ENCODE measurements at places on chromosomes 2 and 18. TPM values are rescaled to one million over a fixed set of nuclear protein-coding genes. Genes with fewer than 3 reads are reported as not detected.

NEU4 gene
- polyA plus RNA-seq = not detected

MC4R gene
- 0.03 TPM for polyA plus RNA-seq

ARHGAP15 gene
- 0.21 TPM for polyA plus RNA-seq

PDE11A gene
- polyA plus RNA-seq = 0.01 TPM

SOX11 gene
- not detected for polyA plus RNA-seq

DTYMK gene
- 31.6 TPM for polyA plus RNA-seq

DLX1 gene
- polyA plus RNA-seq = 0.68 TPM

DNA sequence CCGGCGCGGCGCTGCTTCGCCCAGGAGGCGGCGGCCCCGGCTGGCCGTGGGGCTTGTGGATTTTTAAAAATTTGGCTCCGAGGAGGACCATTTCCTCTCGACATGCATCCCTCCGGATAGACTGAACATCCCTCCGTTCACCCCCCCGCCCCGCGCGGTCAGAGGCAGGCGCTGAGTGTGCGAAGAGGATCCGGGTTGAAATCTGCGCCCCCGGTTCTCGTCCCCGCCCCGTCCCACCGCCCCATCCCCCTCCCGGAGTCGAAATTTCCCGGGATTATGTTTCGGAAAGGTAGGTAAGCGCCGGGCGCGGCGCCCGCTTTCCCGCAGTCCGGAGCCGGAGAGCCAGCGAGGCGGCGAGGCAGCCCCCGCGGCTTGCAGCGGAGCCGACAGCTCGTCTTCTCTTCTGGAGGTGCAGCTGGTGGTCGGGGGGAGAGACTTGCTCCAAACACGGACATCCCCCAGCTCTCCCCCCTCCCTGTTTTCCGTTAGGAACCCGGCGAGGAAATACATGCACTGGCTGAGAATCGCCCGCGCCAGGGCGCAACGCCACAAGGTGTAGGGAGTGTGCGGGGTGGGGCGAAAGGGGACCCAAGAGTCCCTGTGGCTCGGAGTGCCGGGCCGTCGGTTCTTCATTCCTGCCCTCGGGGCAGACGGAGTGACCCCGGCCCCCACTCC, at the start of gene PRKCE:
Gene PRKCE, plus strand, starts transcription at position 261 of the 675 bp plus-strand sequence.
- DNase-seq = no peak

DNA sequence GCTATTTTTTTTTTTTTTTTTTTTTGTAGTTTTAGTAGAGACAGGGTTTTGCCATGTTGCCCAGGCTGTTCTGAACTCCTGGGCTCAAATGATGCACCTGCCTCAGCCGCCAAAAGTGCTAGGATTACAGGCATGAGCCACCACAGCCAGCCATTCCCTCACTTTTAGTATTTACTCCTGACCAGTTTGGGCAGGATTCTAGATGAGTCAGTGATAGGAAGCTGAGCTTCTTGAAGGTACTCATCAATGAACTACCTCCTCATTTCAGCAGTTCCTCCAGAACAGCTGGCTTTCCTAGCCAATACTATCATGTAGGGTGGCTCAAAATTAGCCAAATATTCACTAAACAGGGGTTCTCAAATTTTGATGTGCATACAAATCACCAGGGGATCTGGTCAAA, 57.2 kb downstream of the CYBRD1 start:
- DNase-seq = no peak

DNA sequence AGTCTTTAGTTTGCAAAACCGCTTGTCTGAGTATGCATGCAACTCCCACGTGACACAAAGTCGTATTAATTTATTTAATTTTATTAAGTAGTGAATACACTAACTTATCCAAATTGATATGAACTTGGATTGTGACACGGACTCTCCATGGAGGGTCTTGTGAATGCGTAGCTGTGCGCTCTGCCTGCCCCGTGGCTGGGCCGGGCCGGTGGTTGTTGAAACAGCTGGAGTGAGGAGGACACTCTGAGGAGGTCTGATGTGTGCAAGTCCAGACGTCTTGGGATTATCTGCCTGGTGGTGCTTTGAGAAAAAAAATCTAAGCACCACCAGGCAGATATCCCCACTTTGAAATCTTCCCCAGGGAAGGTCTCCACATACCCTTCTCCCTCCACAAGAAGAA, 41.0 kb upstream of the RBM44 start:
- DNase-seq = no peak

- DNase-seq = no peak
These were observed 6.5 kb upstream of the ACTG2 start for GRCh38 chr2:73886357-73886756.

DNA sequence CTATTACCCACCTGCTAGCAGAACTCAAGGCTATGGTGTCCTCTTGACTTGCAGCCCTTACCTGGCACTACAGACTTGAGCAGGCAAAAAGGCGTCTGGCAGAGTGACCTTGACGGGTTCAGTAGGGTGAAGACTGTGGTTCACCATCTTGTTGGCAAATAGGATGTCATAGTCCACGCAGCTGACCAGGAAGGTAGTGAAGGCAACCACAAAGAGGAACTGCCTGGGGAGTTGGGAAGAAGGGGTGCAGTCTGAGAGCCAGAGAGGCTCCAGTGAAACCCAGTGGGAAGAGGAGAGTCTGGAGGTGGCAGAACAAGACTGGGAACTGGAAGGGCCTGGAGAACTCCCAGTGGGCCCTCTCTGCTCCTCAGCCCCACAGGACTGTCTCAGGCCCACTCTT, 4.1 kb downstream of the ATG9A start:
- DNase-seq = no peak

DNA sequence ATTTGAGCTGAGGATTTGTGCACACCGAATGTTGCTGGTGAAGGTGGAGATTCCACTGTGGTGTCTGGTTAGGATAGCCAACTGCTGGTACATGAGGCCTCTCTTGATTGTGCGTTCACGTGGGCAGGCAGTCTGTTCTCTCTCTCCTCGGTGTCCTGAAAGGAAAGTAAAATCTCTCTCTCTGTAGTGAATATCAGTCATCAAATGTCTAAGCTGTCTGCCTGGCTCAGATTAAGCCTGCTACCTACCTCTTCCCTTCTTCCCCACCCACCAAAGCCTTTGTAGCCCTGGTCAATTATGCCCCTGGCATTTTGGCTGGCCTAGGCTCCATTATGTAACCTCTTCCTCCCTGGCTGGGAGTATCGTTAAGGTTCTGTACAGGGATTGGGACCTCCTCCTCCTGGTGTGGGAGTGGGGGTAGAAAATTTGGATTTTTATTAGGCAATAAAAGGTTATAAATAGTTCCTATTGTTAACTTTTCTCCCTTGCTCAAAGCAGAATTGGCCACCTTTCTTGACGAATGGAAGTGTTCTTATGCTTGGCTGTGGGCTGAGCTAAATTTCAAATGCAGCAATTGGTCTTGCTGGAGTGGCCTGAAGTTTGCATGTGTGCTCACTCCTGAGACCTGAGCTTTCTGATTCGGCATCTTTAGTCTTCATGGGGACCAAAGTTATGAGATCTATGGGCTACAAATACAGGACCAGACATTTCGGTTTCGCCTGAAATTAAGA, 148.8 kb downstream of the WDSUB1 start:
- no peak for DNase-seq

DNA sequence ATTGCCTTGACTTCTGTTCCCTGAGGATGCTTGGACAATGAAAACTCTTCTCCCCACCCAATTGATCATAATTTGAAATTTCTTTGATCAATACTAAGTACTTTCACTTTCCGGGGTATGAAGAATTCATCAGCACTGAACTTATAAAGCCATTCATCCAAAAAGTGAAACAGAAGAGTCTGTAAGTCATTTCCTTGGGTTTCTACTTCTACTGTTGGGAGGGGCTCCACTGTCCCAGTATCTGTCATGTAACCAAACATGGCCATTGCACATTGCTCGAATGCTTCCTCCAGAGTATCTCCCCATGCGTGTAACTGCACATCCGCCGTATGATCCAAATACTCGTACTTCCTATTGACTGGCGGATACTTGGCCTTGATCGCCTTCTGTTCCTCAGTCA, 30.3 kb downstream of the NCL start:
- no peak for DNase-seq

DNA sequence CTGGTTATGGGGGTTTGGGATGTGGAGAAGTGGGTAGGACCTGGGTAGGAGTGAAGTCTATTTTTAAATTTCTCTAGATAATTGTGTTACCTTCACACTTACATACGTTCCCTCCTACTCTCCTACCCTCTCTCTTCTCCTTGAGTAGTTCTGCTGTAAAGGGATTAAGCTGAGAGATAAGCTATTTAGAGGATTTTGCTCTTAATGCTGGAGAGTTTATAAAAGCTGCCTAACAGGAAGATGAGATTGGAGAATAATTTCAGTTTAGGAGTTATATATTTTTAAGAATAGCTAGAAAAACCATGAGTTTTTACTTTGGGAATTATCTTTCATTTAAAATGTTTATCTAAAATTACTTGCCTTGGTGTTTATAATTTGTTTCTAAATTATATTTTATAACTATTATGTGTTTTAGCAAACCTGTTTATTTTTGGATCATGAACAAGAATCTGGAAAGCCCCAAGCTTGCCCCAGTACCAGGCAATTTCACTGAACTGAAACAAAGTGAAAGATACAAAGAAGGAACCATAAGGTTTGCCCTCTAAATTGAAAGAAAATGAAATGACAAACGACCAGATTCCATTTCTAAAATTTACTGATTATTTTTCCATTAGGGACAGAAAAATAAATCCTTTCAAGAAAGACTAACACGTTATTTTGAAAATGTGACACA, 101.5 kb downstream of the ZNF532 start:
- no peak for DNase-seq

- DNase-seq = no peak
These were observed 2786.5 kb downstream of the RPIA start for GRCh38 chr2:91477731-91478672.

DNA sequence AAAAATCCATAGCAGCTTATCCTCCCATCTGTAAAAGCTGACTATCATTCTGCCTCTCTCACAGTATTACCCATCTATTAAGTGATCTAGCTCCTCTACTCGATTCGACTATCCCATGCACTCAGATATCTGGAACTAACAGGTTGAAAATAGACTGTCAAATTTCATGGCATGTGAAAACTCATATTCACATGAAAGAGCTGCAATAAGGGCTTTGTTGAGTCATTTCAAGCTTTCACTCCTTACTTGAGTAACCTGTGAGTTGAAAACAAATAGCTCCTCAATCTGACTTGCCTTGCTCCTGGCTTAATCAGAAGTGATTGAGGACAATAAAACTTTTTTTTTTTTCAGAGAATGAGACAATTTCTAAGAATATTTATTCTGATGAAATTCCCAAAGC, 192.4 kb upstream of the ERBB4 start:
- DNase-seq = no peak

GRCh38 chr2:198615972-198616371, 811.6 kb downstream of the PLCL1 start:
- DNase-seq = no peak

DNA sequence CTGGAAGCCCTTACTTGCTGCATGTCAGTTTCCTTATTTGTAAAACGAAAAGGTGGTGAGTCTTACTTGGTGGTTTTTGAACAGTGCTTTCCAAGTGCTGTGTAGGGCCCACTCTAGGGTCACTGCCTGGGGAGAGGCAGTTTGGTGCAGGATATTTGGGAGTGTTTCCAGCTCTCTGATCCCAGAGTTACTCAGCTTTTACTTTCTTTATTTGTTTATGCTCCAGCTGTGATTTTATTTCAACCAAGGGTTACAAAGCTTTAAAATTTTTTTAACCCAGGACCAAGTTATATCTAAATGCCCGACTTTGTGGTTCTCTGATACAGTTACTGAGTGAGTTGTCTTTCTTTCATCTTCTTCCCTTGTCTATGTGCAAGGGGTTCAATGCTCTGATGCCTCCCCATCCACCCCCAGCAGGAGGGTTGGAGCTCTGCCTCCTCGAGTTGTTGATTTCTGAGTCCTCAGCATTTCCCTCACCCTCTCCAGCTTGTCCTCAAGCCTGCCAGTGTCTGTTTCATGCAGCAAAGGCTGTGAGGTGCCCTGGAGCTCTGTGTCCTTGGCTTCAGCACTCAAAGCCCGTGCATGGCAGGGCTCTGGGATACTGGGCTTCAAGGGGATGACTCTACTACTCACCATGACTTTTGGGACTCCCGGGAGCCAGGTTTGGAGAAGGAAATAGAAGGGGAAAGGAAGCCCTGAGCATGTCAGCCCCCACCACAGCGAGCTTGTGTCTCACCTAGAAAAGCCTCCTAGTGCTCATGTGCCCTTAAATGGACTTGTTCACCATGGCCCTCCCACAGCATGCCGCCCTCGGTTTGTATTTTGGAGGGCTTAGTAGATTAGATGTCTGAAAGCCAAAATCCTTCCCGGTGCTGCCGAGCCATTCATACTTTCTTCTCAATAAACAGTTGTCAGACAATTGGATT, 236.8 kb downstream of the SETBP1 start:
- DNase-seq = no peak

GRCh38 chr2:67277450-67277849, 119.7 kb upstream of the ETAA1 start:
- no peak for DNase-seq

DNA sequence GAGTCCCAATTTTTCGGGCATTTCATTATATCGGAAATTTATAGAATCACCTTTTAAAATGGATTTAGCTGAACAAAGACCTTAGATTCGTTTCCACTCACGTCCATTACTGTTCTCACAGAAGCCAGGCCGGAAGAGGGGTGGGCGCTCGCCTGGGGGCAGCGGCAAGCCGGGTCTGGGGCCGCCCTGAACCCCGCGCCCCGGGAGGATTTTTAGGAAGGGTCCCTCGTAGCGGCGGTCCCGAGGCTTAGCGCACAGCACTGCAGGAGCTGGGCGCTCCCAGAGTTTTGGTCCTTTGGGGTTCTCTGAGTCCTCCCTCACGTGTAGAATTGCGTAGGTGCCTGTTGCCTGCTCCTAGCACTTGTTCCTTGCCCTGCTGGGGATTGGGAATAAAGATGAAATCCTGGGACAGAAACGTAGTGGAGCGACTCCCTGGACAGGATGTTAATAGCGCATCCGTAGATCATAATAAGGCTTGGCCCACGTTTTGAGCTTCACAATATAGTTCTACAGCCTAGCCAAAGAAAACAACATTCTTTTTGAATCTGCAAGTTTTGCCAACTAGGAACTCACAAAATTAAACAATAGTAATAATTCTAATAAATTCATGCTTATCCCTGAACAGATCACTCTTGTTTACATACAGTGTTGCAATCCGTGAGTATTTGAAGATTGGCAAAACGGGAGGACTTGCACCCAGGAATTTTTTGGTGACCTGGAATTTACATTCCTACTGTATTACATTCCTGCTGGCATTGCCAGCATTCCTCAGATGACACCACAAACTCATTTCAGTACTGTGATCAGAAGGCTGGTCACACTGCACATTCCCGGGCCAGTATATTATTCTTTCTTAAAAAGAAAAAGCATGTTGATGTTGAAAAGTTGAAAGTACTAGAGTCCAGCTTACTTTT, 875 bp downstream of the C18orf63 start:
- no peak for DNase-seq

GRCh38 chr2:11746807-11747459, 501 bp downstream of the LPIN1 start:
- DNase-seq = no peak

GRCh38 chr18:54558609-54559585, 32.1 kb upstream of the DYNAP start:
- no peak for DNase-seq

DNA sequence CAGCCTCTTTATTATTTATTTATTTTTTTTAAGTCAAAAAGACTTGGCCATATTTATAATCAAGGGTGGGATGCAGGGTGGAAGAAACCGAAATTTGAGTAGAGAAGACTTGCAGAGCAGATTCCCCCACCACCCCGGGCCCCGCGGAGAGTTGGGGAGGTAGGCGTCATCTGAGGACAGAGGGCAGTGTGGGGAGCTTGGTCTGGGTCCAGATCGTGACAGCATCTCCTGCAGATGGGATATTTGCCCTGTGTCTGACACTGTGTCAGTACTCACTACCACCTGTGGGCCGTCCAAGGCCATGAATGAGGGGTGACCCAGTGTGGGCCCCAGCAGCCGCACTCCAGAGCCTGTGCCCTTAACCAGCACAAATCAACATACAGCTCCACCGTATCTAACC, 10.5 kb upstream of the PRELID3A start:
- DNase-seq = no peak

All from keratinocyte (primary cell).